CD4-positive, alpha-beta T cell treated with Interleukin-12 subunit alpha and Interleukin-12 subunit beta, for 1 hour (primary cell): ENCODE measurements at places on chromosomes 2 and 18.
A peak's percentile ranks its signal among the peaks of the same experiment; 100 is the strongest.

GRCh38 chr18:46468426-46469180 is 188.4 kb downstream of the LOXHD1 start:
- DNase-seq, result no peak

- DNase-seq, result peak; percentile 44
These were observed at the start of gene PER2 for GRCh38 chr2:238287737-238288649. Gene PER2 (minus strand): TSS chr2:238288610. CDS start chr2:238277936, 10,674 bp downstream.

- DNase-seq, result no peak
These were observed 442.6 kb upstream of the LRATD1 start for GRCh38 chr2:14189929-14190328.

- no peak for DNase-seq
These were observed 96.5 kb downstream of the KCNE4 start for GRCh38 chr2:223148516-223148915.

- no peak for DNase-seq
These were observed 156.1 kb downstream of the HAUS1 start for GRCh38 chr18:46260016-46260878.

GRCh38 chr18:76380791-76381405 is 114.1 kb downstream of the ZNF516 start:
- DNase-seq, result no peak

GRCh38 chr2:205759257-205759656 is 77.0 kb downstream of the NRP2 start:
- DNase-seq, result no peak

- no peak for DNase-seq
These were observed 18.8 kb upstream of the ALPI start for GRCh38 chr2:232437195-232437571.

DNA sequence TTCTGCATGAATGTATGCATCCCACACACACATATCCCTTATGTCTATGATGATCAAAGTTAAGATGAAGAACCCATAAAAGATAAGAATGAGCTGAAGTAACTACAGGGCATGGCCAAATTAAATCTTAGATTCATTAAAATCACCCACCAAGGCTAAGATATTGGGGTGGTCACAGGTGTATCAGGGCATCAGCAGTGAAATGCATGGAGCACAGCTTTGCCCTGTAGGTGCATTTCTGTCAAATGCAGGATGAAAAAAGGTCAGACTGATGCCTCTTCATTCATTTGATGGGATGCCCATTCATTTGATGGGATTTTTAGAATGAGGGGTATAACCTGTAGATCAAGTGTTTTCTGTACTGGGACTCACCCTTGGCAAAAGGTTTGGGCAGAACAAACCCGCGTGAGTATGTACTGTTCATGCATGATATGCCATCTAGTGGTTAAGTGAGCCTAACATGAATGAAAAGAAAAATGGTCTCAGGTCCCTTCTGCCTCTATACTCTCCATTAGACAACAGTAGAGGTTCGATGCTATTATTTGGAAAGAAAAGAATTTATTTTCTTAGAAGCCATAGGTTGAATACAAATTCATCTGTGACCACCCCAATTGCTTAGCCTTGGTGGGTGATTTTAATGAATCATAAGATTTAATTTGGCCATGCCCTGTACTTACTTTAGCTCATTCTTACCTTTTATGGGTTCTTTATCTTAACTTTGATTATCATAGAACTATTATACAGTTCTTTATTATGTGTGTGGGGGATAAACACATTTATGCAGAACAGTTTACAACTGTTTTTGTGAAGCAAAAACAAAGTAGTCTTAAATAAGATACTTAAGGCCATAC is 43.2 kb upstream of the NOSTRIN start:
- DNase-seq, result peak; percentile 63

DNA sequence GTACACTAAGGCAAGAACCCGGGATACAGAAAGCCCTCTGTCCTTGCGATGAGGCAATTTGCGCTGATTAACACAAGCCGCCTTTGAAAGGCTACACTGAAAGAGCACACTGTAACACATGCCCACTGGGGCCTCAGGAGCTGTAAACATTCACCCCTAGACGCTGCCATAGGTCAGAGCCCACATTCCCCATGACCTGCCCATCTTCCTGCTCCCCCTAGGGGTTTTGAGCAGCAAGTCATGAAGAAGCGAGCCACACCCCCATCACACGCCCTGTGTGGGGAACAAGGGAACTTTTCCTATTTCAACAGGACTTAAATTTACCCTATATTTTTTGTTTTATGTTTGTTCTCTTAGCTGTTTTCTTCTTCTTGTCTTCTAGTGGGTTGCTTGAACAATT is 47.8 kb upstream of the SLC4A10 start:
- no peak for DNase-seq

GRCh38 chr2:241926541-241927311 is 57.2 kb downstream of the RTP5 start:
- DNase-seq, result no peak

GRCh38 chr18:73597832-73598615 is 549.6 kb downstream of the FBXO15 start:
- no peak for DNase-seq

GRCh38 chr2:158745067-158745865 is 49.9 kb upstream of the DAPL1 start:
- DNase-seq, result peak; percentile 32

DNA sequence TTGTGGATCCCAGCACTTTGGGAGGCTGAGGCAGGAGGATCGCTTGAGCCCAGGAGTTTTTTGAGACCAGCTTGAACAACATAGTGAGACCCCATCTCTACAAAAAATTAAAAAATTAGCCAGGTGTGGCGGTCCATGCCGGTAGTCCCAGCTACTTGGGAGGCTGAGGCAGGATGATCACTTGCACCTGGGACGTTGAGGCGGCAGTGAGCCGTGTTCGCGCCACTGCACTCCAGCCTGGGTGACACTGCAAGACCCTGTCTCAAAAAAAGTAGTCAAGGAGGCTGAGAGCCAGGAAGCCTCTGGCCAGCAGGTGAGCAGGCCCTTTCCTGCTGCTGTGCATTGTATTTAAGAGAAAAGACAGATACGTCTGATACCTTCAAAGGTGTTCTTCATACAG is 11.1 kb upstream of the PROC start:
- no peak for DNase-seq

GRCh38 chr2:228318218-228318617 is 136.7 kb upstream of the SPHKAP start:
- DNase-seq, result no peak

GRCh38 chr2:109256111-109256510 is 127.1 kb downstream of the SH3RF3 start:
- no peak for DNase-seq

- no peak for DNase-seq
These were observed 9.3 kb downstream of the PAX3 start for GRCh38 chr2:222289278-222290160.

- DNase-seq, result no peak
These were observed 1049.3 kb upstream of the CDH2 start for GRCh38 chr18:29226213-29226612.

GRCh38 chr2:149928011-149928410 is 340.4 kb upstream of the MMADHC start:
- no peak for DNase-seq

DNA sequence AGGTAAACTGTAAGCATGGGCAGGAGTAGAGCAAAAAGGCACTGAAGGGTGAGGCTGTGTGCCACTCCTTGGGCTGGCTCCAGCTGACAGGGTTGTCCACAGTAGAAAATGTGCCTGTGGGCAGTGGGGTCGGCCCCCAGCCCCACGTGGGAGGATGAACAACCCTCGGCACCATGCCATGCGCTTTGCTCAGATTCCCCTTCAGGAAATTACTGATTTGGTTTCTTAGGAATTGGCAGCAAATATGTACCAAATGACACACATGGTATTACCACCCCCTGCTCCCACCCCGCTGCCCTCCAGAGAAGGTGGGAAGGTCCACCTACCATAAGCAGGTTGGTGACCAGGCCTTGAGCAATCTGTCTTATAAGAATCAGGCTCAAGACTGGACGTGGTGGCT is 13.6 kb downstream of the ADCY3 start:
- DNase-seq, result no peak

DNA sequence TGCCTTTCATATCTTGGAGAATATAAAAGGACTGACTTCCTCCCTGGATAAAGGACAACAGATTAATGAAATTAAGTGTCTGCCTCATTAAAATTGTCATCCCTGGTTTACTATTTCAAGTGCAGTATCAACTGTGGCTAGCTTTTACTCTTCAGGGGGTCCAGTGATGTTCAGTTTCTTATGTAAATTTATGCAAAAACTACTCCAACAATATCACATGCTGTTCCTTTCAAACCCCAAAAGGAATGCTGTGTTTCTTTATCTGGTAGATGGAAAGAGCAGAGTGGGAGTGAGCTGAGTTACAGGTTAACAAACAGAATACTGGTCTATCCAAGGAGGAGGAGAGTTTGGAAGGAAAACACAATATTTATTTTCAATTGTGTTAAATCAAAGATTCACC is 283.7 kb upstream of the VWC2L start:
- no peak for DNase-seq

GRCh38 chr2:209526561-209526960 is 102.7 kb downstream of the MAP2 start:
- DNase-seq, result no peak

DNA sequence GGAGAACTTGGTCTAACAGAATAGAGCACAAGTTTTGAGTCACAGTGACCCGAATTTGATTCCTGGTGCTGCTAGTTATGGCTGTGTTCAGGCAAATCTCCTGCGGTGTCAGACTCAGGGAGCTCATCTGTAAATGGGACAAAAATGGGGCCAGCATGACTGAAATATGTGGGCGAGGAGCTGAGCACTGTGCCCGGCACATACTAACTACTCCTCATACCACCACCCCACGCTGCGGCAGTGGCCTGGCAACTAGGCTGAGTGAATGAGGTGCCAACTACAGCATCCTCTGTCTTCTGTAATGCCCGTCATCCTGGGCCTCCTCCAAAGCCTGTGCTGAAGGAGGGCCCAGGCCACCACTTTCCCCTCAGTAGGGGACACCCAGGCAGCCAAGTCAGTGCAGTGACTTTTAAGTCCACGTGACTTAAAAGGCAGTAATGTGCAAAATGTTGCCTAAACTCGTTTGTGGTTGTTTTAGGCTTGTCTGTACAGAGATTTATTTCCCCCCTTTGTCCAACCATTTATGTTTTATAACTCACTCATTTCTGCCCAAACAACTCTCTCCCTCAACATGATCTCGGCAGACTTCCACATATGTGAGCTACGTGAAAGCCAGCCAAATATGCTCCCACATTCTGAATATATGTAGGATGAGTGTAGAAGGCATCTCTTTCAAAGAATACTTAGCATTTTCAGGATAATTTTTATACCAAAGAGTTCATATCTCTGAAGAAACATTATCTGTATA is 773.7 kb downstream of the TSN start:
- DNase-seq, result no peak

DNA sequence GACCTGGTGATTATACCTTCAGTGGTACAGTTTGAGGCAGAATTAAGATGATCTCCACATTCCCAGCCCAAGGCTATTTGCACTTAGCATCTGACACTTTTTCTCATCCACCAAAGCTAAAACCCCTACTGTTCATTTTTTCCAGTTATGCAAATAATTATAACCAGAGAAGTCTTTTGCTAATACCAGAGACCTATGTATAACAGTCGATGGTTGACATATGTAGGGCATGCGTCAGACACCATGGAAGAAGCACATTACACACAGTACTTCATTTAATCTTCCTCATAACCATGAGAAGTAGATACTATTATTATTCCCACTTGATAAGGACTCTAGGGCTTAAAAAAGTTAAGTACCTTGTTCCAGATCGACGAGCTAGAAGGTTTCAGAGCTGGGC is 36.5 kb downstream of the AP1S3 start:
- DNase-seq, result no peak

- DNase-seq, result no peak
These were observed 28.8 kb downstream of the ASAP2 start for GRCh38 chr2:9235147-9236044.

GRCh38 chr18:24094561-24094960 is 44.3 kb upstream of the CABYR start:
- no peak for DNase-seq

- DNase-seq, result no peak
These were observed 179.7 kb downstream of the EVA1A start for GRCh38 chr2:75381032-75381431.

DNA sequence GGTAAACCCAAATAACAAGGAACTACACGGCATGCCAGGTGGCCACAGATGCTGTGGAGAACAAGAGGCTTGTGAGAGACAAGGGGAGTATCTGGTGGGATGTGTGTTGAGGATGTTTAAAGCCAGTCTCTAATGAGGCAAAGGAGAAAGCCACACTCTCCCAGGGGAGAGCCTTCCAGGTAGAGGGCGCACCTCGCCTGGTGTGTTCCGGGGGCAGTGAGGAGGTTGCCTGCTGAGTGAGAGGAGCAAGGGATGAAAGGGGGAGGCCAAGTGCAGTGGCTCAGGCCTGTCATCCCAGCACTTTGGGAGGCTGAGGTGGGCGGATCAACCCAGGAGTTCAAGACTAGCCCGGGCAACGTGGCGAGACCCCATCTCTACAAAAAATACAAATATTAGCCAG is 16.2 kb downstream of the SAG start:
- DNase-seq, result no peak

- DNase-seq, result peak; percentile 8
These were observed 67.0 kb upstream of the LYPD6B start for GRCh38 chr2:148971547-148971946.

DNA sequence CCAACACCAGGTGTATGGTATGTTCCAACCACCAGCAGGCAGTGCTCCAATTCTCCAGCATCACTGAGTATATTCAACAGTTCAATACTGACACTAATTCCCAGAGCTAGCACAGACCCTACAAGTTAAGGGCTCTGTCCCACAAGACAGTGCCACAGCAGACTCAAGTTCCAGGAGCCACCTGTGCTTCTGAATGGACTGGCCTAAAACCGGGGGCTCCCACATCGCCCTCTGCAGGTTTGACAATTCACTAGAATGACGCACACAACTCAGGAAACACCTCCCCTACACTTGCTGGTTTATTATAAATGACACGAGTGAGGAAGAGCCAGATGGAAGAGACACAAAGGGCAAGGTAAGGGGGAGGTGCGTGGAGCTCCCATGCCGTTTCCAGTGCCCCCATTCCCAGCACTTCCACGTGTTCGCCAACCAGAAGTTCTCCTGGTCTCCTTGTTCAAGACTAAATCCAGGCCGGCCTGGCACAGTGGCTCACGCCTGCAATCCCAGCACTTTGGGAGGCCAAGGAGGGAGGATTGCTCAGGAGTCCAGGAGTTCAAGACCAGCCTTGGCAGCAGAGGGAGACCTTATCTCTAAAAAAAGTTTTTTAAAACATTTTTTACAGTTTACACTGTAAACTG is 12.2 kb upstream of the ATP6V1B1 start:
- no peak for DNase-seq

GRCh38 chr2:79004680-79005079 is 20.8 kb upstream of the REG3G start:
- no peak for DNase-seq

GRCh38 chr2:20970068-20970467 is 73.8 kb downstream of the APOB start:
- DNase-seq, result no peak

- no peak for DNase-seq
These were observed 30.5 kb downstream of the SLC1A4 start for GRCh38 chr2:65019675-65020195.

- no peak for DNase-seq
These were observed 54.7 kb downstream of the CCDC68 start for GRCh38 chr18:54904581-54904980.
